ENCODE measurements at places on chromosomes 4 and X.

DNA sequence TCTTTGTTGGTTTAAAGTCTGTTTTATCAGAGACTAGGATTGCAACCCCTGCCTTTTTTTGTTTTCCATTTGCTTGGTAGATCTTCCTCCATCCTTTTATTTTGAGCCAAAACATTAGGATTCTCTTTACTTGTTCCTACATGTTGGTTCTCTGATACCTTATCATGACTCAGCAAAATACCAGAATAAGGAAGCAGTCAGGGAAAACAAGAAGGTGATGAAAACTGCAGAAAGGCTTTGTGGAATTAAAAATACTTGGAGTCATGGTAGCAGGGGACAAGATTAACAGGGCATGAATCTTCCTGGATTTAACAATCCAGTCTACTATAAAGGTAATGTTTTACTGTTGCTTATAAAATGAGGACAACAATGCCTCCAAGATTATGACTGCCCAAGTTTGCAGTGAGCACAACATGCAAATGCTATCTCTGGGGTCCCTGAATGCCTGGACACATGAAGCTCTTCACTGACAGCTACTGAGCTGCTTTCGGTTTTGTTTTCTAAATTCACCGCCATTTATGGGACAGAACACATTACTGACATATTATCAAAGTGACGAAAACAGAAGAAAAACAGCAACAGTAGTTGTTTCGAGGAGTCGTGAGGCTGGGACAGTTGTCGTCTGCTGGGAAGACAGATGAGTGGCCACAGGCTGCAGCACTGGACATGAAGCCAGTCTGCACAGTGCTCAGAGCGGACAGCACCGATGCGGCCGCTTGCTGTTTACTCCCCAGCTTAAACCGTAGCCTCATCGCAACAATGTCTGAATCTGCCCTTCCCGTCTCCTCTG is 174.5 kb upstream of the DKK2 start:
- no peak for DNase-seq

- DNase-seq, result no peak
These were observed 205.2 kb downstream of the GALNTL6 start for GRCh38 chr4:172018358-172018757.

DNA sequence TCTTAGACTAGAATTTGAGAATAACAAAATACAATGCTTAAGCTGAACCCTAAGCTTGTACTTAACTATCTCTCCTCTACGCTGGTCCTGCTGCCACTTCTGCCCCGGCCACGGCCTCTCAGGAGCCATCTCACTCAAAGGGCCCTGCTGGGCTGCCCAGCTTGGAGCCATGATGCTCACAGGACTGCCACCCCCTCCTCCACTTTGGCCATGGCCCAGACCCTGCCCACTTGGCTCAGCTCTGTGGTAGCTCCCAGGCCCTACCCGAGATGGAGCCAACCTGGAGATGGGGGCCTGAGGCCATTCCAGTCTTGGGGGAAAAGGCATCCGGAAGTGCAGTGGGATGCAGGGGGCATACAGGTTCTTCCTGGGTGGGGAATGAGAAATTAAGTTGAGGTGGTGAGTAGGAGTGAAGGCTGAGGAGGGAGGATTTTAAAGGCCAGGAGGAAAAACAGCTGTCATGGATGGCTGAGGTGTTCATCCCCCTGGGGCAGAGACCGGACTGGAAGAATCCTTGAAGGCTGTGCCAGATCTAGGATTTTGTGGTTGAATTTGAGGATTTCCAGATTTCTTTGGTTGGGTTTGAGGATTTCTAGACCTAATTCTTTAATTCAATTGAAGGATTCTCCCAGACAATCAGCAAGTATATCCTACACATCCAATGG is 824 bp downstream of the SASH3 start:
- no peak for DNase-seq

GRCh38 chr4:31175242-31175910 is 455.2 kb downstream of the PCDH7 start:
- no peak for DNase-seq

DNA sequence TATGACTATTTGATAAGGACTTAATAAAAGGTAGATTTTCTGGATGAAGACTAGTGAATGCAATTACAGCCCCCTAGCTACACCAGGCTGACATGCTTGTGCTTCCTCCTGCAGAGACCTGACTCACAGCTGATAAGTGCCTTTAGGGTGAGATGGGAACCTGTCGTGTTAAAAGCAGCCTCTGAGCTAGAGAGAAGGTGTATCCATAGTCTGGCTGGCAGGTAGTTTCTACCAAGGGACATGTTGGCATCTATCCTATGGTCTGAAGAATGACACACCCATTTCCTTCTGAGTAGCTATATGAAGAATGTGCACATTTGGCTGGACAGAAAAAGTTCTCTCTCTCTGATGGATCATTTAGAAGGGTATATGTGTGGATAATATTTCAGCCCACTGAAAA is 64.1 kb downstream of the PARM1 start:
- no peak for DNase-seq

DNA sequence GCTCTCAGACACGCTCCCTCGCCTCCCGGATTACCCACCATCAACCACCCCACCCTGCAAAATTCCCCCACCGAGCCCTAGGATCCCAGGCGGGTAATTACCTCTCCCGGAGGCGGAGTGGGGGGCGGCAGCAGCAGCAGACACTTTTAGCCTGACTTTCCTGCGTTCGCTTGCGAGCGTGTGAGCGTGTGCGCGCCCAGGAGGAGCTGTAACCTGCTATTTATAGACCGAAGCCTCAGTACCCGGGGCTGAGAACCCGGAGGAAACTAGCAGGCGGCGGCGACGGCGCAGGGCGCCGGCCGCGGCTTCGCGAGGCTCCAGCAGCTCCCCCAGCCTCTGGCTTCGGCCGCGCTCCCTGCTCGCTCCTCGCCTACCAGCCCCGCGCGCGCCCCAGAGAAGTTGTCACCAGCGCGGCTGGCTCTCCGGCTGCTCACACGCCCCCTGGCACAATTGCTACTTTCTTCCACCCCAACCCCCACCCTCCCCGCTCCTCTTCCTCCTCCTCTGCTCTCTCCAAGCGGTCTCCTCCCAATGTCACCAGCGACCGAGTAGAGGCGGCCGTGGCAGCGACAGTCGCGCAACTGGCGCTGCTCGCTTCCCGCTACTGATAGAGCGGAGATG is at the start of gene INPP4B:
TSS of gene INPP4B (minus strand) at position 194 of the 621 bp plus-strand sequence.
- peak; percentile 9 for DNase-seq

DNA sequence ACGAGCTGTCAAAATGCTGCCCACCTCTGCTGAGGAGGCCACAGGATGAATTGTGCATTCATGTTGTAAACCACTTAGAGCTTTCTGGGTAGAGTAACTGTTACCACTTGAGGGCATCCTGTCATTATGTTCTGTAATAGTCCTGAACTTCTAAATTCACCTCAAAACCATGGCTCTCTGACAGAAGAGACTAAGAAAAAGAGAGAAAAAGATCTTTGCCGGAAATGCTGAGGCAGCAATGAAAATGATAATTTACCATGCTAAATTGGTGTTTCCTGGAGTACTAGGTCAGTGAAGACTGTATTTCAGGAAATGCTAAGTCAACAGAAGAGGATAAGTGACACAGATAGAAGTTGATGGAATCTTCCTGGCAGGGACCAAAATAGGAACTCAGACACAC is 942.3 kb upstream of the SLIT2 start:
- DNase-seq, result no peak

GRCh38 chr4:128221586-128221985 is 66.0 kb downstream of the PGRMC2 start:
- no peak for DNase-seq

- DNase-seq, result no peak
These were observed 6.9 kb downstream of the GAGE10 start for GRCh38 chrX:49310371-49310770.

- no peak for DNase-seq
These were observed 88.3 kb downstream of the IL15 start for GRCh38 chr4:141724646-141725045.

DNA sequence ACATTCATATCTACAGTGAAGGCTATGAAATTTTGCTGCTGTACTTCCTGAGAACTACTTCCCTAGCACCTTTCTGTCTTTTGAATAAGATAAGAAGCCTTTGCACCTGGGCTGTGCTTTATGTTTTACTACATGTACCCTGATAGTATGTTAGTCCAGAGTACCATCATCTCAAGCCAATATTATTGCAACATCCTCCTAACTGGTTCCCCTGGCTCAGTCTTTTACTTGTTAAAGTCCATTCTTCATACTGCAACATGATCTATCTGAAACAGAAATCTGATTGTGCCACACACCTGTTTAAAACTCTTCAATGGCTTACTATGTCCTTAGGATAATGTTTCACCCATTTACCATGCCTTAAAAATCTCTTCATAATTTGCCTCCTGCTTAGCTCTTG is 102.3 kb downstream of the AGTR2 start:
- DNase-seq, result no peak

DNA sequence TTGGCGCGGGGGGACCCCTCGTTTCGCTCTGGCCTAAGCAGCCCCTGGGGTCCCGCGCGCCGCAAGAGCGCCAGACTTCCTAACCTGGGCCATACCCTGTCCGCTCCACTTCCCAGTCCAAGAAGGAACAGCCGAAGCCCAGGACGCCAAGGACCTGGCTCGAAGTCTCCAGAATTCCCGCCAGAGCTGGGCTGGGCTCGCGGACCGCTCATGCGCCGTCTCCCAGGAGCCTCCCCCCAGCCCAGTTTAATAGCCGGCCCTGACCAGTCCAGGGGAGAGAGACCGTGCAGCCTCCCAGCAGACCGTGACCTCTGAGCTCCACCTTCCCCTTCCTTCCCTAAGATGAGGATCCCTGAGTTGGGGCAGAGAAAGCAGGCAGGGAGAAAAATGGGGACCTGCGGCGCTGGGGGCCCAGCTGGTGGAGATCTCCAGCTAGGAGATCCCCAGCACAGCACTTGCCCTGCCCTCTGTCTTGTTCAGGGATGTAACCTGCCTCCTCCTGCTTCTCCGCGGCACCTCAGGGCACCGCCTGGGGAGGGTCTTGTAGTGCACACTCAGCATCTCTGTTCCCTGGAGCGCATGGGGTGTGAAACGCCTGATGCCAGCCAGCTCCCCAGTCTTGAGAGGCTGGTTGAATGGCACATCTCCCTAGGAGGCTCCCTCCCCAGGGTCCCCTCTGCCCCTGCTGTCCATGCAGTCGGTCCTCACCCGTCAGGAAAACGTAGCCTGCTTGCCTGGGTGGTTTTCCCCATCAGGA is 1.2 kb upstream of the LETM1 start:
- DNase-seq, result no peak

GRCh38 chr4:78168029-78168428 is 110.9 kb downstream of the FRAS1 start:
- DNase-seq, result no peak
